ENCODE measurements at places on chromosomes 1 and 21.

GRCh38 chr1:193066606-193067005, 7.2 kb downstream of the RO60 start:
- no peak for DNase-seq

DNA sequence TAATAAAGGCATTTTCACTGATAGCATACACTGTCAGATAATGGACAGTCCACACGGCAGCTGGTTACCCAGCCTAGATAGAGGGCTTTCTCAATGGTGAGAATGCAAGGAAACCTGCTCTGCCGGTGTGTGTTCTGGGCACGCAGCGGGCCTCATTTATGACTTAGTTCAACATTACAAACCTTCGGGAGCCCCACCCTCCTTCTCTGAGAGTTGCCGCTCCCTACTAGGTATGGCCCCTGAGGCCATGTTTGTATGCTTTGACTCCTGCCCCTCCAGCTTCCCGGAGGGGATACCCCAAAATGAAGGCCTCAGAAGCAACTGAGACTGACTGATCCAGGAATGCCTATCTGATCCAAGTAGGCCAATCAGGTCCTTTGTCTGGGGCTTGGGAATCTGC, 17.2 kb upstream of the FABP3 start:
- DNase-seq, result no peak

- DNase-seq, result no peak
Observed at GRCh38 chr1:4638345-4638729, 16.1 kb upstream of the AJAP1 start.

- no peak for DNase-seq
Observed at GRCh38 chr21:44366586-44367211, 13.3 kb downstream of the TRPM2 start.

- no peak for DNase-seq
Observed at GRCh38 chr1:47725511-47725991, 271.6 kb downstream of the TRABD2B start.

GRCh38 chr1:94651076-94651475, 109.5 kb upstream of the F3 start:
- no peak for DNase-seq

DNA sequence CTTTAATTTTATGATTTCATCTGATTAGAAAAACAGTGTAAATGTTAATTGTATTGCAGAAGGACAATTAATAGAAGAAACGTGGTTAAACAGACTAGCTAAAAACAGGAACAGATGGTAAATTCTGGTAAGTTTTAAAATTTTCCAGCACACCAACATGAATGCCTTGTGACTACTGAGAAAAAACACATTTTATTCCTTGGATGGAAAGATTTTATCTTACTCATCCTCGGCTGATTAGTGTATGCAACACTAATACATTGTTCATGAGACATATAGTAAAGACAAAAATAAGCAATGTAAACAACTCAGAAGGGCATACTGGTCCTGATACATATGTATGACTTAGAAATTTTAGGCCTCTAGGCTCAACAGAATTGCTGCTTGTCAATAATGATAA, 4.9 kb upstream of the AK5 start:
- DNase-seq, result no peak

- no peak for DNase-seq
Observed at GRCh38 chr1:53075761-53076163, 13.7 kb downstream of the PODN start.

DNA sequence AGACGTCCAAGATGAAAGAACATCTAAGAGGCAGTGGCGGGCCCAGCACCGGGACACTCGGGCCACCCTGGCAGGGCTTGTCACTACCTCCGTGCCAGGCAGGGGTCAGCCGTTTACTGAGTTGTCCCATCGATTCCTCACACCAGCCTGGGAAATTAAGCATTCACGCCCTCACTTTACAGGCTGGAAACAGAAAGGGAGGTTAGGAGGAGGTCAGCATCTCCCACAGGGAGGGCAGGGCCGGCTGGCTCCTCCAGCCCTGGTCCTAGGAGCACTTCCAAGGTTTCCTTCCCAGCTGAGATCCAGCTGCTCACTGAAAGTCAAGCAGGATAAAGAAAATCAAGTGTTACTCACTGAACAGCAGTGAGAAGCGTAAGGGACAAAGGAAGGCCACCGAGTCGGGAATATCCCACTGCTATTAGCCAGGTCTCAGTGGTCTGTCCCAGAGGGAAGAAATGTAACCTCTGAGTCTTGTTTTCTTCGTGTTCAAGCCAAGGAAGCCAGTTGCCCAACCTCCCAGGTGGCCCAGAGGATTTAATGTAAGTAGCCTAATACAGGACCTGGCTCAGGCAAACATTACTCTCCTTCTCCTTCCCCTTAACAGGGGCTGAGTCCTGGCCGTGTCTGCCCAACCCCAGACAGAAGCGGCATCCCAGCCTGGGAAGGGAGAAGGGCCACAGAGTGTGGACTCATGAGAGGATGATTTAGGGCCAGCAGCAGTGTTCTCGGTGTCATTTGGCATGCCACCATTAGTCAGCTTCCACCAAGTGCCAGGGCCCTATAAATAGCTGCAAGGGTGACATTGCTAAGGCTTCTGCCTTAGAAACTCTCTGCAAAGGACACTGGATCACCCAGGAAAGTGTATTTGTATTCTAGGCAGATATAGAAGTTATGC, 203.1 kb upstream of the GALNT2 start:
- DNase-seq, result no peak

- no peak for DNase-seq
Observed at GRCh38 chr1:54506594-54506993, 41.4 kb upstream of the ACOT11 start.

DNA sequence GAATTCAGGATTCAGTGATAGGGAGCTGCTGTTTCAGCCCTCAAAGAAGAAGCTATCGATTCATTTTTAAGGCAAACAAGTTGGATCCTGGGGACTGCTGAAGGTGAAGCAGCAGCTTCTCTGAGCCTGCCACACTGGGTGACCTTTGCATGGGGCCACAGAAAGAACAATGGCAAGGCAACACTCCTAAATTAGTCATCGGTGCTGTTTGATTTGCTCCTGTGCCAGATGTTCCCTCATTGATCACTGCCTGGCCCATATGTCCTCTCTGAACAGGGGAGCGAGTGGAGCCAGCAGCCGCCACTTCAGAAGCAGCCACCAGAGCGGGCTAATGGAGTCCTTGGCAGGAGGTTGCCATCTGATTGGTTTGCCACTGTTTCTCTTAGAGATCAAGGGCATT, 391.5 kb downstream of the NTNG1 start:
- DNase-seq, result no peak

- DNase-seq, result no peak
Observed at GRCh38 chr1:230139741-230140140, 72.7 kb downstream of the GALNT2 start.

DNA sequence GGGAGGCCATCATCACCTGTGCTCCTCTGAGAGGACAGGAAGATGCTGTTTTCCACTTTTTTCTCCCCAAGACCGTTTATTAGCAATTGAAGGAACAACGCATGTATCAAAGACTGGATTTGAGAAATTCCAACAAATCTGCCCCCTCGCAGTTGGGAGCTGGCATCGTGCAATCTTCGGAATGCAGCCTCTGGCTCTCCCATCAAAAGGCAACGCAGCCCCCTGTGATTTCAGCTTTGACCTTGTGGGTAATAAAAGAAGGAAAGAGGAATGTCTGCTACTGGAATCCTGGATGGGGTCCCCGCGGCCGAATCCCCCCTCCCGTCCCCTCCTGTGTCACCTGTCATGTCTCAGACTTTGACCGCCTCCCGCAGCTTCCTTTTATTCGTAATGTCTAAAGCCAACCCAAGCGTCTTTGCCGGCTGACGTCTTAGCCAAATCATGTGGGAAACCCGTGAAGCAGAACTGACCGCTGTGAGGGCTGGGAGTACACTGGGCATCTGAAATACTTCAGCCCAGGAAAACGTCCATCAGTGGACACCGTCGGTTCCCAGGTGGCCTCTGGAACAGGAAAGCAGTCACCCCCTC, 101.5 kb downstream of the WDR4 start:
- no peak for DNase-seq

DNA sequence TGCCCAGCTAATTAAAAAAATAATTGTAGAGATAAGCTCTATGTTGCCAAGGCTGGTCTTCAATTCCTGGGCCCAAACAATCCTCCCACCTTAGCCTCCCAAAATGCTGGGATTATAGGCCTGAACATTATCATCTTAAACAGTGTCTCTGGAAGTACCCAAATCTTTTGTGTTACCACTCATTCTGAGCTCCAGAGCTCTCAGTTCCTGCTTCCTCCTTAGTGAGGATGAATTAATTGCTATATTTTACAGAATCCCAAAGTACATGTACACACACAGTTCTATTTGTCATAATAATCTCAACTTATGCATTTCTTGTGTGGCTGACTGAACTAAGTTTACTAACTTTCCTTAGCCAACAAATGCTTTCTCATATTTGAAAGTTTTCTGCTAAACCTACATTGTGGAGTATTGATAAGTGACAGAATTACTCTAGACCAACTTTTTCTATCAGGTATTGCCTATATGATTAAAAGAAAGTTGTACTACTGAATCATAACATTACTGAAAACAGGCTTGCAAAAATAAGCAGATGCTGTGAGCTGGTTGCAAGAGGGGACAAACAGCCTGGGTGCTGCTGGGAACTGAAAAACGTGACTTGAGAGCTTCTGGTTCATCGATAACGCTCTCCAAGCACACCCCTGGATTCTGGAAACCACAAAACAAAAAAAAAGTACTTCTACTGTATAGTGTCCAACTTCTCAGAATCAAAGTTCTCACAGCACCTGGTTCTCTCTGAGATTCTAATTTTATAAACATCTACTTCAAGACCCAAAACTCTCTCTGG, 15.3 kb downstream of the VAV3 start:
- DNase-seq, result no peak

Measured in HuH-7.5 (cell line).